ENCODE measurements at places on chromosomes 7 and 10. TPM values are rescaled to one million over a fixed set of nuclear protein-coding genes. Genes with fewer than 3 reads are reported as not detected.

The GPR85 gene
- not detected for total RNA-seq

The IL6 gene
- total RNA-seq, result 2.6 TPM

The NYAP1 gene
- not detected for total RNA-seq

The DTX2 gene
- 68.4 TPM for total RNA-seq

The FAM107B gene
- 347 TPM for total RNA-seq

The TMEM140 gene
- total RNA-seq, result 84.9 TPM

The ACTL6B gene
- total RNA-seq, result not detected

The KLF14 gene
- total RNA-seq, result 0.27 TPM

The TFPI2 gene
- total RNA-seq, result 0.96 TPM

DNA sequence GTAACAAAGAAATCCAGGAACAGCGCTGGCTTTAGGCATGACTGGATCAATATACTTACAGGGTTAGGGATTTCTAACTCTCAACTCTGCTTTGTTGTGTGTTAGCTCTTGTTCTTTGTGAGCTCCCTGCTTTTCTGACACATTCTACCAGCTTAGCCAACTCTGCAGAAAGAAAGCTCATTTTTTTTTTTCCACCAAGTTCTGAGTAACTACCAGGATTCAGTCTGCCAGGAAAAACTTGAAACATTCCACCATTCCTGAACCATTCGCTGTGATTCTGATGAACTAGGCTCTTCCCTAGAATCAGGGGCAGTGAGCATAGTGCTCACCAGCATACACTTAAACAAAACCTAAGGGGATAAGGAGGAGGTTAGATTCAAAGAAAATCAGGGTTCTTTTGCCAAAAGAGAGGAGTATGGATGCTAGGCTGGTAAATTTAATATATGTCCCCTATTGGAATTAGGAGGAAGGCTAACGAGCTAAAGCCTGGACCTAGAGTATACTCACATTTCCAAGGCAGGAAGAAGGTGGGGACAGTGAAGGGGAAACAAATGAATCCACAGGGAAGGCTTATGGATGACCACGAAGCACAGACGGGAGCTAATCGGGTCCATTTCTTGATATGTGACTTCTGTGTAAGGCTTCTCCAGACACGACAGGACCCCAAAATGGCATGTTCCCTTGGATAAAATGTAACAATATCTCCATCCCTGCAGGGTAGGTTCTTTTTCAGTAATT, 183.4 kb downstream of the PRKG1 start:
- DNase-seq, result no peak

GRCh38 chr10:80168679-80169380, 36.3 kb downstream of the PLAC9 start:
- DNase-seq, result peak; percentile 30

DNA sequence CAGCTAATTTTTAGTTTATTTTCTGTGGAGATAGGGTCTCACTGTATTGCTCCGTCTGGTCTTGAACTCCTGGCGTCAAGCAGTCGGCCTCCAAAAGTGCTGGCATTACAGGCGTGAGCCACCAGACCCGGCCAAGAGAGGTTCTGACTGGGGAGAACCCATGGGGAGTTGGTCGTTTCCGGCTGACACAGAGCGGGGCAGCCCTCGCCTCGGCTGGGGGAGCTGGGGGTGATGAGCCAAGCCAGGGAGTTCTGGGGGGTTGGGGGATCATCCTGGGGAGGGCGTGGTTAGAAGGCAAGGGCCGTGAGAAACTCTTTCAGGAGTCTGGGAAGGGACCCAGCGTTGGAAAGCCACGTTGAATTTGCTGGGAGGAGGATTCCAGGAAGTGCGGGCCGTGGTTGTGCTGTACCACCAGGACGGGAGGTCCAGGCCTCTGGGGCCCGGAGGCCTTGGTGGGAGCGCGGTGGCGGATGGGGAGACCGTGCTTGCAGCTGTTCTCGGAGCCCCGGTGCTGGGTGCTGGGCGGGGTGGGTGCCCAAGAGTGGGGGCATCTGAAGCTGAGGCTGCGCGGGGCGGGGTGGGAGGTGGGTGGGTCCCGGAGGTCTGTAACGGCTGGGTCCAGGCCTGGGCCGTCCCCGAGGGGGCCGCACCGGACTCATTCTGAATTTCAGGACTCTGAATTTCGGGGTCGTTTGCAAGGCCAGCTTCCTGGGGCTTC, 8.4 kb upstream of the ZNF853 start:
- DNase-seq, result no peak

DNA sequence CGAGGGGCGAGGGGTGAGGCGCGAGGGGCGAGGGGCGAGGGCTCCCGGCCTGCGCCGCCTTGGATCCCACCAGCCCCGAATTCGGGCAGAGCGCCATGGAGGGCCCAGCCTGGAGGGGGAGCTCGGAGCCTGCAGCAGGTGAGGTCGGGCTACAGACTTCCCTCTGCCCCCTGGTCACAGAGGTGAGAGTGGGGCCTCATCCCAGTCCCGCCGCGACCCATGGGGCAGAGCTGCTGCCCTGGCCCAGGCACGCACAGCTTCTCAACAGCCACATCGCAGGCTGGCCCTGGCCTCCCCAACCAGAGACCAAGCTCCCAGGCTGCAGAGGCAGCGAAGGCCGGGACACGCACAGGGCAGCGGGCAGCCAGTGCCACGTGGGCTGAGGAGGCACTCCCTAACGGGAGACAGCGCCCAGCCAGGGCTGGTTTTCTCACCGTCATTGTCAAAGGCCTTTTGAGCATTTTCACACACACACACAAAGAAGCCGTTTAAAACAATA, 191.8 kb downstream of the PTPRN2 start:
- DNase-seq, result no peak

GRCh38 chr10:82041018-82041417, 166.0 kb downstream of the NRG3 start:
- no peak for DNase-seq

GRCh38 chr10:31319602-31320549, 860 bp downstream of the ZEB1 start:
- peak; percentile 83 for DNase-seq

DNA sequence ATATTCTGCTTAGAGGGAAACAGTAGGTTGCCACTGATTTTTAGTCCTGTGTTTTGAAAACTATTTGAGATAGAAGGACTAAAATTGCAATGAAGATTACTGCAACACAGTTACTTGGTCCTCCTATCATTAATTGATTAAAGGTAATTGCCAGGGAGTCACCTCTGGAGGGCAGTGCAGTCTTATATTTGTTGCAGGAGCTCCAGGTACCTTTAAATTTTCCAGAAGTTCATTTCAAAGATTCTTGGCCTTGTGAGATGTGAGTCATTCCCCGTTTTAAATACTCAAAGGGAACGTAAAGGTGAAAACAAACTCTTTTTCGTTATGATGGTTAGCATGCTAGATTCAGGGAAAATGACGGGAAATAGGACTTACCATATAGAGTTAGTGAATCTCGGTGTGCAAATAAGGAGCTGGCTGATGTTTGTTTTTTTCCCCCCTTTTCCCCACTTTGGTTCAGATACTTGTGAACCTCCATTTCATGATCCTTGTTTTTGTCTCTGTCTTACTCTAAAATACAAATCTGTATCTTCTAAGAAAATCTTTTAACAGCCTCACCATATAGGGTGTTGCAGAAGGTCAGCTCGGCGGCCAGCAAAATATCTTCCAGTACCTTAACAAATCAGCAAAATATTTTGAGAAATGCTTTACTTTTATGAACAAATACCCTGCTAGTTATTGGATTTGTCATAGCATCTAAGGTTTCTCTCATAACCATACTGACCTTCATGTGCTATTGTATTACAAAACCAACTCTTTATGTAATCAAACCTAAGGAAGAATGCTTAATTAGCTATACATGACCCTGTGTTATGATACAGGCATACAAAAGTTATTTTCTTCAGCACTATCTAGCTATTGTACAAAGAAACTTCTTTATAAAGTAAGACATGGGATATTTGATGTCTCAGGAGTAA, 143.0 kb upstream of the HDAC9 start:
- DNase-seq, result peak; percentile 70

DNA sequence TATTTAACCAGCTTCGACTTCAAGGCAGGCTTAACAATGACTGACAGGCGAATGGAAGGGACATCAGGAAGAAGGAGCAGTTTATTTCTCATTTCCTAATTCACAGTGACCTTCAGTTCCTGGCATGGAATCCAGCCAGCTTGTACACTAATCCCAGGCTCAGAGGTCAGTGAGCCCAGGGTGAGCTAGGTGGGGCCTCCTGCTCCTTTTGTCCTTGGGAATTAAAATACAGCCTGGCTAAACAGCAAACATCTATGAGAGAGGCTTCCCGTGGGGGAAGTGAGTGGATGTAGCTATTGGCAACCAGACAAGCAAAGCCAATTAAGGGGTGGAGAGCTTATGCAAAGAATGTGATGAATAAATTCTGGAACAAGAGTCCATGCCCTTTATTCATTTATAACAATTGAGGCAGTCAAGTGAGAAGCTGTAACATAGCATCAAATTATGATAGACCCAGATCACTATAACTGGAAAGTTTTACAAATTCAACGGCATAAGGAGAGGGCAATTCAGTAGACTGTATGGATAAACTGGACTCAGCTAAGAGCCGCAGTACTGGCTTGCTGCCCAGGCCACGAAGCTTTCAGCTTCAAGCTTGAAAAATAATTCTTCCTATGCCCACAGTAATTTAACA, 57.1 kb downstream of the STK17A start:
- no peak for DNase-seq

- no peak for DNase-seq
Measured at GRCh38 chr7:16260236-16260728, 161.1 kb downstream of the CRPPA start.
